ENCODE measurements at places on chromosomes 16 and 17.

- peak; percentile 75 for DNase-seq
Measured at GRCh38 chr16:10754941-10755340, 11.3 kb downstream of the NUBP1 start.

GRCh38 chr16:24917236-24917635 is 71.5 kb downstream of the SLC5A11 start:
- no peak for DNase-seq

DNA sequence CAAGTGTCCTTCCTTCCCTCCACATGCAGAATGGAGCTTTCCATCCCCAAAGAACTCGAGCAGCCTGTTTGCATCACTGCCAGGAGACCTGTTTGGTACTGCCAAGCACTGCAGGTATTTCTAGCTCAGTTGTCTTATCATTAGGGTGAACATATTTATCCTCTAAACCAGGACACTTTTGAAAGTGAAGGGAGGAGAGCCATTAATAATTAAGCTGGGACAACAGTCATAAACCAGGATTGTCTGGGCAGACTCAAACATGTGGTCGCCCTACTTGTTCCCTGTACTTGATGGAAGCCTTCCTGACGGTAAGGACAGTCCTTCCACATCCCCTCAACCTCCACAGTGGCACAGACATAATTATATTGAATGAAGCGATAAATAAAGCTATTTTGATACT is 67.4 kb downstream of the PRKCA start:
- DNase-seq = no peak

DNA sequence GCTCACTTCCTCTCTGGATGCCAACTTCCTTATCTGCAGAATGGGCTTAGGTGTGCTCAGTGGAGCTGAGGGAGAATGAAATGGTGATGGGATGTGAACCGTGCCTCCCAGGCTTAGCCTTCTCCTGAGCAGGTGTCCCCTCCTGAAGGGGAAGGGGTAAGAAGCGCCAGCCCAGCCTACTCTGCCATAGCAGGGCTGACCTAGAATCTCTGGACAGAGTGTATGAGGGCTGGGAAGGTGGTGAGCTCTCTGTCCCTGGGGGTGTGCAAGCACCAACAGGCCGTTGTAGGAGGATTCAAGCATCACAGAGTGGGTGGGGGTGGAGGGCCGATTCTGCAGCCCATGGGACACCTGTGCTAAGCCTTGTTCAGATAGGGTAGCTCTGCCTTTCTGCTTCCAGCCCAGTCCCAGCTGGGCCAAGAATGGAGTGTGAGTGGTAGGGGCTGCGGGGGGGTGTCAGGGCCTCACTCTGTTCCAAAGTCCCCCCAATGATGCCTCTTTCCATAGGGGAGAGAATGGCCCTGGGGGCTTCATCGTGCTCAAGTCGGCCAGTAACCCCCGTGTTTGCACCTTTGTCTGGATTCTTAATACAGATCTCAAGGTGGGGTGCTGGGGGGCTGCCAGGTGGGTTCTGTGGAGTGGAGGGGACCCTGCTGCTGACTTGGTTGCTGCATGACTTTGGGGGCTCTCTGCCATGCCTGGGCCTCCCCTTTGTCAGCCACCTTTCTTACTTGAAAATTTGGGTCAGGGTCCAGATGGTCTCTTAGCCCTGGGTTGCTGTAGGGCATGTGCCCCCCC is 3.2 kb upstream of the TCAP start:
- DNase-seq = no peak

- no peak for DNase-seq
Measured at GRCh38 chr17:74059479-74060240, 143.8 kb upstream of the RPL38 start.

DNA sequence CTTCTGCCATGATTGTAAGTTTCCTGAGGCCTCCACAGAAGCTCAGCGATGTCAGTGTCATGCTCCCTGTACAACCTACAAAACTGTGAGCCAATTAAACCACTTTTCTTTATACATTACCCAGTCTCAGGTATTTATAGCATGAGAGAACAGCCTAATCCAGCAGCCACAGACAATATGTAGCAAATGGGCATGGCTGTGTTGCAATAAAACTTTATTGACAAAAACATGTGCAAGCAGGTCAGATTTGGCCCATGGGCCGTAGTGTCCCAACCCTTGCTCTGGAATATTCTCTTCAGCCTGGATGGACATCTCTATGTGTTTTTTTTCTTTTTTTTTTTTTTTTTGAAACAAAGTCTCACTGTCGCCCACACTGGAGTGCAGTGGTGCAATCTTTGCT is 60.9 kb upstream of the EEF2KMT start:
- no peak for DNase-seq

DNA sequence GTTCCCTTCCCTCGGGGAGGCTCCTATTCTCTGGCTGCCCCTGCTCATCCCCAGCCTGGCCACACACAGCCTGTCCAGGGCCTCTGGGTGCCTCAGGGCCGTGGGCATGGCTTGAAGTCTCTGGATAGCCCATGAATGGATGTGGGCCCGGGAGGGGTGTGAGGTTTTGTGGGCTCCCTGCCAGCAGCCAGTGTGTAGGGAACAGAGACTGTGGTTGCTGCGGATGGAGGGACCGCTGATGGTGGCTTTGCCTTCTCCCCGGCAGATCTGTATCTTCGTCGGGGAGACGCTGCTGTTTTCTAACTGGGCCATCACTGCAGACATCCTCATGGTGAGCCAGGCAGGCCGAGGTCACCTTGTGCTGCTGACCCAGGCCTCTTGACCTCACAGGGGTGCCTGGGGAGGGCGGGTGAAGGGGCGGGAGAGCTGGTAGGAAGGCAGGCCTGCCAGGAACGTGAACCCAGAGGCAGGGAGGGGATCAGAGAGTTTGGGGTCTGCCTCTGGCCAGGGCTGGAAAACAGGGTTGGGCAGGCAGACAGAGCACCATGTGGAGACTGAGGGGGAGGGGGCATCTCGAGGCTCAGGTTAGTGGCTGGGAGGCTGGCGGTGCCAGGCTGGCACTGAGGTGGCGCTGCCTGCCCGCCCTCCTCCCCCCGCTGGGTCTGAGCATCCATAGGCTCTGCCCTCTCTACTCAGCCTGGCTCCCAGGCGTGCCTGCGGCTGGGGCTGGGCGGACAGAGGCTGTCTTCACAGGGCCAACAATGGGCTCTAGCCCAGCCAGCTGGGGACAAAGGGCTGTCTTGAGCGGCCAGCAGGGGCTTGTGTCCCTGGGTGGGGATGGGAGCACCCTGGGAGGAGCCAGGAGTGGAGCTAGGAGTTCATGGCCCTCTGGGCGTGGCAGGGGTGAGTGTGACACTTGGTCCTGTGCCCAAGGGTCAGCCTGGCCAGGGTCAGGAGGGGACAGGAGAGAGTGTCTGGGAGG is 21.4 kb downstream of the MYBBP1A start:
- peak; percentile 48 for DNase-seq

DNA sequence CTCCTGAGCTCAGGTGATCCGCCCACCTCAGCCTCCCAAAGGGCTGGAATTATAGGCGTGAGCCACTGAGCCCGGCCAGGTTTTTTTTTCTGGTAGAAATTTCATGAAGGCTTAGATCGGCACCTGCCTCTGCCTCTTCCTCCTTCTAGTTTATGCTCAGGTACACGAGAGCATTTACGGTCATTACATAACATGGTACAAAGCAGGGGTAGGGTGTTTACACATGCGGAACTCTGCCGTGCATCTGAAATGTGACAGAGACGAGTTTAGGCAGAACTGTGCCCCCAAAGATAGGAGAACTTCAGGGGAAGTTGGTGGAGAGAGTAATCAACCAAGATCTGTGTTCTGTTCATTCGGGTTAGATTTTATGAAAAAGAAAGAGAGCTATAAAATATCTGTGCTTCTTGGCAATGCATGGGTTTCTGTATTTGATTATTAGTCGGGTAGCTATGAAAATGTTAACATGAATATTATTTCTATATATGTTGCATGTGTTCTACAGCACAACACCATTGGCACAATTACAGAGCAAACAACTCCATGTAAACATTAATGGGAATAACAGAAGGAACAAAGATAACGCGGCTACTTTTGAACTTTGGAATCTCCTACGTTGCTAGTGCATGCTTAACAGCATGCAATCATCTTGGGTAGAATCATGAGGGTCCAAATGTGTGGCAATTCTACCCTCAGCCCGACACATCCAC is 23.5 kb upstream of the MAP2K6 start:
- DNase-seq = no peak

- no peak for DNase-seq
Measured at GRCh38 chr16:69260019-69260418, 51.1 kb upstream of the VPS4A start.

DNA sequence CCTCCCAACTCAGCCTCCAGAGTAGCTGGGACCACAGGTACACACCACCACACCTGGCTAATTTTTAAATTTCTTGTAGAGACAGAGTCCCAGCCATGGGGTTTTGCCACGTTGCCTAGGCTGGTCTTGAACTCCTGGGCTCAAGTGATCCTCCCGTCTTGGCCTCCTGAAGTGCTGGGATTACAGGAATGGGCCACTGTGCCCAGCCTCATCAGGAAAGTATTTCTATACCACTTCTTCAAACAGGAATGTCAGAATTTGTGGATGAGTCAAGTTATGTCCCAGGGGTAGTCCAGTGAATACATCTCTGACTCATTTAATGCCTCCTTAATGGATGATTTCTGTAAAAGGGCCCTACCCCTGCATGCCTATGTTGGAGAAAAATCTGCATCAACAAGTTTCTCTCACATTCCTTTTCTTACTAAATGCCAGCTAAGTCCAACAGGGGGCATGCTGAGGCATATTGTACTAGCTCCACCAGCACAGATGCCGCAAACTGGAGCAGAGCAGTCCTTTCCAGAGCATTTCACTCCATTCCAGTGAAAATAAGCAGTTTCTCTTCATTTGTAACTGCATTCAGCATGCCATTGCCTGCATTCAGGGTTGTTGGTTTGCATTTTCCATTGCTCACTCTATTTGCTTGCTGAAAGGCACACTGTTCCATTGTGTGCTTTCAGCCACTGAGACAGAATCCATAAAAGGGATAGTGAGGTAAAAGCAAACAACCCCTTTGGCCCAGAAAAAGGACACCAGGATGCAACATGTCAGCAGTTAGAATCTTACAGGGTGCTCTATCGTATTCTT is 5.3 kb upstream of the CAVIN1 start:
- DNase-seq = peak; percentile 95

DNA sequence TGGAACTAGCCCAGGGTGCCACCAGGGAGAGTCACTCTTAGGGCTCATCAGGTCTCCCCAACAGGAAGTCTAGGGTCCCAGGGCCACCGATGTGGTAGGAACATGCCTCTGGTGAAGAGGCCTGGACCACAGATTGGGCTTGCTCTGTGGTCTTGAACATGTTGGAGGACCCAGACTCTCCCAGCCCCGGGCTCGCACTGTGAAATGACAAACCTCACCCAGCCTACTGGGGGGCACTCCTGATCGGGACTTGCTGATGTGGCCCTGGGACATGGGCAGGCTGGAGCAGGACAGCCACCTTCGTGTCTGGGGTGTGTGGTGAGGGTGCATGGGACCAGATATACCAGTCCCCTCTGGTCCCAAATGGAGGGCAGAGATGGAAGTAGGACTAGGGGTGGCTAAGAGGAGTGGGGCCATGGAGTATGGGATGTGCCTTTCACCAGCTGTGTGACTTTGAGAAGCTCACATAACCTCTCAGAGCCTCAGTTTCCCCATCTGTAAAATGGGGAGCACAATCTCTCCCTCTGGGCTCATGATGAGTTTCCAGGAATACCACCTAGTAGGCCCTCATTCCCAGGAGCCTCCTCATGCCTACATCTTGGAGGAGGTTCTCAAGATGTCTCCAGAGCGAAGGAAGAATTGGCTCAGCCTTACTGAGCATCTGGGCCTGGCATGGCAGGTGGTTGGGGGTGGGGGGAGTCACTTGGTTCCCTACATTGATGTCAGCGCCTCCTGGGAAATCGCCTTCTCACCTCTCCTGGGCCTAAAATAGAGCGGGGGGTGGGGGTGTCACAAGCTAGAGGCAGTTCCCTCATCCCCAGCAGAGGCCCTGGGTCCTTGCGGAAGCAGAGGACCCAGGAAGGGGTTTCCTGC is 1.5 kb upstream of the ADAM11 start:
- DNase-seq = no peak

DNA sequence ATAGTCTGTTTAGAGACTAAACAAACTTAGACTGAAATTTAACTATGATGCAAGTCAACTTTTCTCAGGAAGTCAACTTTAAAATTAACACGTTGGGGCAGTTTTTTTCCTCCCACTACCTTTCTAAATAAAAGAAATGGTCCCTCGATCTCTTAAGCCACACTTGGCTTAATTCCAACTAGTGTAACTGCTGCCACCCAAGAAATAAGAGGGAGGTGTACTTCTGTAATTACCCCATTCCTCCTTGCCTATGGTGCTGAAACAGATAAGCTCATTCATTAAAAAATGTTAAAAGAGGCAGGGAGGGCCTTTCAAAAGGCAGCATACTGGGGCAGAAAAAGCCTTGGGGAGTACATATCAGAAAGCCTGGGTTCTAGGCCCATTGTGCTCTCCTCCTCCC is 59.8 kb downstream of the NCOR1 start:
- DNase-seq = peak; percentile 3

DNA sequence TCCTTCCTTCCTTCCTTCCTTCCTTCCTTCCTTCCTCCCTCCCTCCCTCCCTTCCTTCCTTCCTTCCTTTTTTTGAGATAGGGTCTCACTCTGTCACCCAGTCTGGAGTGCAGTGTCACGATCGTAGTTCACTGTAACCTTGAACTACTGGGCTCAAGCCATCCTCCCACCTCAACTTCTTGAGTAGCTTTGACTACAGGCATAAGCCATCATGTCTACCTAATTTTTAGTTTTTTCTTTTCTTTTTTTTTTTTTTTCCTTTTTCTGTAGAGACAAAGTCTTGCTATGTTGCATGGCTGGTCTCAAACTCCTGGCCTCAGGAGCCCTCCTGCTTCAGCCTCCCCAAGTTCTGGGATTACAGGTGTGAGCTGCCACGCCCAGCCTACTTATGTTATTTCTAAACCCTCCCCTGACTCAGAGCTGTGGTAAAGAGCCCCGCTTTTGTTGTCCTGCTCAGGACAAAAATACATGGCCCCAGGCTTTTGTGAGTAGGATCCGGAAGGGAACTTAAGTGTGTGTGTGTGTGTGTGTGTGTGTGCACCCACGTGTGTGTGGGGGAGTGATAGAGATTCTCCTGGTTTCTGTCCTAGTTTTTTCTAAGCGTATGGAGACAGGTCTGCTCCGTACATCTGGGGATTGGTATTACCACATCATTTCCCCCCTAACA is 67.1 kb downstream of the PRKCB start:
- no peak for DNase-seq

- DNase-seq = peak; percentile 95
Measured at GRCh38 chr17:38702166-38702915, 2.7 kb upstream of the MLLT6 start.

- DNase-seq = no peak
Measured at GRCh38 chr16:82915139-82915824, 288.5 kb downstream of the CDH13 start.

- no peak for DNase-seq
Measured at GRCh38 chr16:35744726-35745125, 2285.3 kb downstream of the TP53TG3F start.

GRCh38 chr16:85515319-85515745 is 97.8 kb upstream of the GSE1 start:
- no peak for DNase-seq

Measured in astrocyte of the hippocampus (primary cell).